ENCODE measurements at places on chromosomes 3 and 15.

DNA sequence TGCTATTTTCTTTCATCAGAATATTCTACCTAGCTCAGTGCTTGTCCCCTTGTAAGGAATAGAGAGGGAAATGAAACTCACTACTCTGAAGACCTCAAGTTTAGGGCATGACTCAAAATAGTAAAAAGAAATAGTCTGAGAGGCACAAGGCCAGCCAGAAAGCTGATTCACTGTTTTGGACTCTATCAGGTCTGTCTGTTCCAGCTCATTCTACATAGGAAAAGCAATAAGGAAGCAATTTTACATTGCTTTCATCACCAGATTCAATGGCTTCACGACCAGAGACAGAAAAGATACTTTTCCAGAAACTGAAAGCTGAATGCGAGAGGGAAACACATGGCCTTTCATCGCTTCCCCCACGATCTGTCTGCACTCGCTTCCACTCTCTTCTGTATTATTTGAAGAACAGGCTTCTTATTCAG, 276.0 kb downstream of the GBE1 start:
- peak; percentile 47 for DNase-seq

- no peak for DNase-seq
Observed at GRCh38 chr3:46312991-46313390, 40.9 kb upstream of the CCR2 start.

DNA sequence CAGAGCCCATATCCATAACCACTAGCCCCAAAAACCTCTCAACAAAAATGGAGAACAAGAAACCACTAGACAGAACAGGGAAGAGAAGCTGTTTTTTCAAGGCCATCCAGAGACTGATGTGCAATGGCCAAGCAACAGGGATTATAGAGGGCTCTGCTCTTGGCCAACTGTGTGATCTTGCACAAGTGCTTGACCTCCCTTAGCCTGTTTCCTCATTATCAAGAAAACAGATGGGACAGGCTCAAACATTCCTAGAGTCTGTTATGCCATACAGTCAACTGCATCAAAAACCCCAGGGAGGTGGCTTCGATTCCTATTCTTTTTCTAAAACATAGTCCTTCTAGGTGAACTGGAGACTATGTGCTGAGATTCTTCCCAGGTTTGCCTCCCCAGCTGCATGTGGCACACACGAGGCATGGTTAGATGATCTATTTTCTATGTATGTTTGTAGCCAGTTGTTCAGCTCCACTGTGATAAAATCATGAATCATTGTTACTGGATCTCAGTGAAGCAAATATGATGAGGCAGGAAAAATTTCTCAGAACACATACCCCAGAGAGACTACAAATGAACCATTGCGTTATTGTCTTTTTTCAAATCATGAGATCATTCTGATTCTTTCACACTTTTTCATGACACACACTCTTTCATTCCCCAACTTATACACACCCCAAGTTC, 132.9 kb upstream of the TGFBR2 start:
- DNase-seq, result no peak

GRCh38 chr15:85289677-85290365, 90.6 kb upstream of the AKAP13 start:
- no peak for DNase-seq

- no peak for DNase-seq
Observed at GRCh38 chr15:47614360-47615011, 102.8 kb upstream of the SEMA6D start.

DNA sequence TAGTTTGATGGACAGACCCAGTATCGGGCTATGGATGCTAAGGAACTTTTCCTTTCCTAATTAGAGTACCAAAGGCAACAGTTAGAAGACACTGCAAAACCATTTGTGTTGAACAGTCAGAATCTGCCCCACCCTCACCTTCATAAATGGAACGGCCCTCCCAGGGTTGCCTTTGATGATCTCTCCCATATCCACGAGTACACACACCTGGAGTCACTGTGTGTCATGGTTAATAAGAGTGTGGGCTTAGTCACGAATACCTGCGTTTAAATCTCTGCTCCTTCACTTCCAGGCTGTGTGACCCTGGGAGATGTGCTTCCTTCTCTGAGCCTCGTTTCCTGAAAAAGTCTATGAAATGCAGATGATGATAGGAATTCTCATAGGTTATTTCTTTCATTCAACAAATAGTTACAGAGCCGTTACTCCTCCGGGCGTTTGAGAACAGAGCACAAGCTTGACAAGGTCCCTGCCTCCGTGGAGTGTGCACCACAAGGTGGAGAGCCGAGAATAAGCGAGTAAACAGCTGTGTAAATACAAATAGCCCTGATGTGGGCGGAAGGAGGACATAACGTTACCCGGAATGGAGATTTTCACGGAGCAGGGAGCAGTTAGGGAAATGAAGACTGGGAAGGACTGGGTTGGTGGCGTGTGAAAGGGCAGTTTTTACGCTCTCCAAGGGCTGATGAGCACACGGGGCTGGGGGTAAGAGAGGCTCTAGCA, 6.7 kb downstream of the SLC51A start:
- no peak for DNase-seq

- no peak for DNase-seq
Observed at GRCh38 chr15:79035111-79035601, 55.4 kb downstream of the RASGRF1 start.

- DNase-seq, result no peak
Observed at GRCh38 chr3:4825436-4826236, 153.6 kb upstream of the BHLHE40 start.

GRCh38 chr15:48371961-48372360, 40.7 kb downstream of the DUT start:
- no peak for DNase-seq

DNA sequence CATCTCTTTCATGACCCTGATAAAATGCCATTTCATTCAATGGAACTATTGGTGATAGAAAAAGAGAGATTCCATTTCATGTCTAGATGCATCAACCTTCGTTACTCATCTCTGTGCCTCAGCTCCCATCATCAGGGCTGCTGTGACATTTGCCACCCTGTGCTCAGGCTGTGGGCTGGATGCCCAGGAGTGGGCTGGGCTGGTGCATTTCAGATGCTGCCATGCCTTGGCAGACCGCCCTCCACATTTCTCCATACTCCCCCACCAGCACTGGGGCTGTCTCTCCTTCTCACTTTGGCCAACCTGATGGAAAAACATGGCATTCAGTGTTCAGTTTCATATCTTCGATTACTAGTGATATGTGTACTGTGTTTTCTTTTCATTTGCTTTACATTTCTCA, 59.1 kb downstream of the DNASE1L3 start:
- no peak for DNase-seq

GRCh38 chr3:46948830-46949671, 27.5 kb downstream of the CCDC12 start:
- DNase-seq, result no peak

- no peak for DNase-seq
Observed at GRCh38 chr3:129549006-129549800, 6.2 kb downstream of the H1-8 start.

DNA sequence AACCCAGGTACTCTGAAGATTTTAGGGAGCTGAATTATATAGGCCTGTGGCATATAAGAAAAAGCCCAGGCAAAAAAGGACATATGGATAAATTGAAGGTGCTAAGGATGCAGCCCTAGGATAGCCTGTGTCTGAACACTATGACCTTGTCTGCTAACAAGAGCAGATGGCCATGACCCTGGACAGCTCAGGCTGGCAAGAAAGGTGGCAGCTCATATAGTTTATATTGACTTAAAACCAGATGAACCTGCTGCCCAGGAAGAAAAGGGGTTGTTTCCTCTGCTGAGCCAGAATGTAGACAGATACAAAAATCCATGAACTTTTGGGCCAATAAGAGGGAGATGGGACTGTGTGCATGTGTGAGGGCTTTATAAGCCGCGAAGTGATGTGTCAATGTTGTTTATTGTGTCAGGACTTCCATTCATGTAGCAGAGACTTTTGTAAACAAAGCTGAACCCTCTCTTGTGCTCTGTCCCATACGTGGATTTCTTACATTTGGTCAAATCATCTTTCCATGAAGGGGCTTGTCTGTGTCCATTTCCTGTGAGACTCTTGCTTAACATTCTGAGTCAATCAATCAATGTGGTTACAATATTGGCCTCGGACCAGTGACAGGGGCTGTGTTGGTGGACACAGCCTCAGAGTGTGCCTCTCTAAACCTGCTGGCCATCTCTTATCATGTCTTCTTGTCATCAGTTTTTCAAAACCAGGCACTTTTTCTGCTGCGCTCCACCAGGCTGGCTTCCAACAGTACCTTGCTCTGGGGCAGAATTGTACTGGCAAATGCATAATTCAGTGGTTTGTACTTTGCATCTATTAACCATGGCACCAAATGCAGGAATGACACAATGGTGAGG, 321.2 kb downstream of the WDR72 start:
- DNase-seq, result no peak

GRCh38 chr3:20046556-20046955, 6.3 kb downstream of the KAT2B start:
- DNase-seq, result no peak

GRCh38 chr15:70050441-70050840, 47.3 kb downstream of the TLE3 start:
- no peak for DNase-seq

DNA sequence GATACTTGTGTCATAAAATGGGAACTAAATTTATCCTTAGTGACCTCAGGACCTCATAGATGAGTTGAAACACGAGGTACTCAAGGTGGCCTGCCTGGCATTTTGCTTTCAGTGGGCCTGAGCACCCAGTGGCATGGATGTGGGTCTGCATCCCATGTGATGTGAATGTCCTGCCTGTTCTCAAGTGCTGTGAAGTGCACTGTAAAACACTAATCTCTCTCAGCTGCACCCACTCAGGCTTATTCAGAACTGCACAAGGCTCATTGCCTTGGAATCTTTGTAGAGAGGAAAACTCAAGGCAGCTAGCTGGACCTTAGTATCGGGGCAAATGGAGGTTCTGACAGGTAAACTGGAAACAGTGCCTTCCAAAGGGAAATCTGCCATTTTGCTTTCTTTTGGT, 767.0 kb downstream of the TUSC7 start:
- DNase-seq, result no peak

- DNase-seq, result no peak
Observed at GRCh38 chr15:96049323-96049722, 281.2 kb upstream of the NR2F2 start.

All from glomerular endothelial cell (primary cell).